ENCODE measurements at places on chromosomes 1 and 21.

- peak; percentile 75 for DNase-seq
These were observed 142.9 kb upstream of the KRTAP19-8 start for GRCh38 chr21:31181082-31181750.

- peak; percentile 74 for DNase-seq
These were observed 14.8 kb upstream of the ZNF669 start for GRCh38 chr1:247118946-247119446.

DNA sequence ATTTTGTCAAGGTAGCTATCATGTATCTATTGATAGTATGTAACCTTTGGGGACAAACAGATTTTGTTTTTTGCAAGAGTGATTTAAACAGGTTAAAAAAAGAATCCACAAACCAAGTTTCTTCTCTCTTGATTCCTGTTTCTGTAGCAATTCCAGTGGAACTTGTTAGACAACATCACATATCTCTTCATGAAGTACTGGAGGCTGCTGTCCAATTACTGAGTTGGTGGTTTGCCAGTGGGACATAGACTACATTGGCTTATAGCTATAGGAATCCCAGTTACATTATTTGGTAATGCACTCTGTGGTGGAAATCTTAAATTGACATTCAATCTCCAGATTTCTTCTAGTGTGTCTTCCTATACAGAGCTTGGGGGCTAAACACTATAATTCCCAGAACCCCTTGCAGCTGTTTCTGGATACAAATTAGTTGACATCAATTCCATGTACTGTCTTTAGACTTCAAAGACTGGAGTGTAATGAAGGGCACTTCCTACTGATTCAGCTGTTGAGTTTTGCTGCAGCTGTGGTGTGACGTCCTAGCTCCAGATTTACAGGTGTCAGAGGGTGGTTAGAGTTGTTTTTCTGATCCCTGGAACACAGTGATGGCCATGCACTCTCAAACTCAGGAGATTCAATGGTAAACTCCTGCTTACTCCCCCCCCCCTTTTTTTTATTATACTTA is 29.4 kb upstream of the GCLM start:
- no peak for DNase-seq

GRCh38 chr1:167345386-167345733 is 124.7 kb downstream of the POU2F1 start:
- no peak for DNase-seq

DNA sequence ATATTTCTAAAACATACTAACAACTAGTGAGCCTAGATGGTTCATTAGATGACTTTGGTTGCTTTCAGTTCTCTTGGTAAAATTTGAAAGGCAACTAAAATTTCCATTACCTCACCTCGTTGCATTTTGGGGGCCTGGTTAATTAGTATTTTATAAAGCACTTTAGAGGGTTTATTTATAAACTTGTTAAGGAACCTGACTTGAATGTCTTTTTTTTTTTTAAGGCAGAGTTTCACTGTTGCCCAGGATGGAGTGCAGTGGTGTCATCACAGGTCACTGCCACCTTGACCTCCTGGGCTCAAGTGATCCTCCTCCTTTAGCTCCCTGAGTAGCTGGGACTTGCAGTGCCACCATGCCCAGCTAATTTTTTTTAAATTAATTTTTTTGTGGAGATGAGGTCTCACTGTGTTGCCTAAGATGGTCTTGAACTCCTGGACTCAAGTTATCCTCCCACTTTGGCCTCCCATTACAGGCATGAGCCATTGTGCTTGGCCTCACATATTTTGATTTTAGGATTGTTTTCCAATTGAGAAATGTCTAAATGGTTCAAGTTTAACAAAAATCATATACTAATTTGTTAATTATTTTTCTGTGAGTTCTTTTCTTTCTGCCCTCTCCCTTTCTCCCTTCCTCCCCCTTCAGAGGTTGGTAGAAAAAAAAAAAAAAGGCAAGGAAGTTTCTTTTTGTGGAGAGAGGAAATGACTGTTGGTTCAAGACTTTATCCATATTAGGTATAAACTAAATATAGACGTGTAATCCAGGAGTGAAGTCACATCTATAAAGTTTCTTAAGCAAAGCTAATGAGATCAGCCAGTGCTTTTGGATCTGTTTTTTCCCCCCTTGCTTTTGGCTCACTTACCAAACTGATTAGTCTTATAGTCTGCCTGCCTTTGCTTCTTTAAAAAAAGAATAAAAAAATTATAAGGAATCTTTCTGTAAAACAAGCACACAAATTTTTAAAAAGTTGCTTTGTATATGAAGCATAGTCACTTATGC is 24.7 kb downstream of the CLIC4 start:
- DNase-seq = no peak

DNA sequence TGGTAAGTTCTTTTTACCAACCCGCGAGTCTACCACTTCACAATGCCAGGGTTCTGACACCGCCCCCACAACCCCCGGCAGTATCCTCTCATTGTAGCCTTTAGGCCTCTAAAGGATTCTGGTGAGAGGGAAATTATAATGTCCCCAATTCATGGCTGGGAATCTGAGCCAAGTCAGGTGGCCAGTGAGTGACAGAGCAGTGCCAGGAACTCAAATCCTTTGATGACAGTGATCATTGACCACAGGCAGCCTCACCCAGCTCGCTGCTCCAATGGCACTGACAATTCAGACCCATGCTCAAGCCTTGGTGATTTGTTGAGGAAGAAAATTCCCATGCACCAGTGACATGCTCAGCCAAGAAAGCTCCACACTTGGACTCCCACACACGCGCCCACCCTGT is 63.4 kb upstream of the CSF1 start:
- DNase-seq = no peak

DNA sequence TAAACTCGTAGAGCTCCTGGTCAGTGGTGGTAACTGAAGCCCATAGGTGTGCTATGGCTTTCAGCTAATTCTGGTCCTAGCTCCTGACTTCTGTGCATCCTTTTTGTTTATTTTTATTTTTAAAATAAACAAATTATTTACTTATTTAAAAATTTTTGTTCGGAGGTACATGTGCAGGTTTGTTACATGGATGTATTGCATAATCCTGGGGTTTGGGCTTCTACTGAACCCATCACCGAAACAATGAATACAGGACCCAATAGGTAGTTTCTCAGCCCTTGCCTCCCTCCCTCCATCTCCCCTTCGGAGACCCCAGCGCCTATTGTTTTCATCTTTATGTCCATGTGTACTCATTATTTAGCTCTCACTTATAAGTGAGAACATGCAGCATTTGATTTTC is 143.8 kb downstream of the URB2 start:
- DNase-seq = no peak

- DNase-seq = no peak
These were observed 10.5 kb downstream of the FAAH start for GRCh38 chr1:46404482-46405196.

DNA sequence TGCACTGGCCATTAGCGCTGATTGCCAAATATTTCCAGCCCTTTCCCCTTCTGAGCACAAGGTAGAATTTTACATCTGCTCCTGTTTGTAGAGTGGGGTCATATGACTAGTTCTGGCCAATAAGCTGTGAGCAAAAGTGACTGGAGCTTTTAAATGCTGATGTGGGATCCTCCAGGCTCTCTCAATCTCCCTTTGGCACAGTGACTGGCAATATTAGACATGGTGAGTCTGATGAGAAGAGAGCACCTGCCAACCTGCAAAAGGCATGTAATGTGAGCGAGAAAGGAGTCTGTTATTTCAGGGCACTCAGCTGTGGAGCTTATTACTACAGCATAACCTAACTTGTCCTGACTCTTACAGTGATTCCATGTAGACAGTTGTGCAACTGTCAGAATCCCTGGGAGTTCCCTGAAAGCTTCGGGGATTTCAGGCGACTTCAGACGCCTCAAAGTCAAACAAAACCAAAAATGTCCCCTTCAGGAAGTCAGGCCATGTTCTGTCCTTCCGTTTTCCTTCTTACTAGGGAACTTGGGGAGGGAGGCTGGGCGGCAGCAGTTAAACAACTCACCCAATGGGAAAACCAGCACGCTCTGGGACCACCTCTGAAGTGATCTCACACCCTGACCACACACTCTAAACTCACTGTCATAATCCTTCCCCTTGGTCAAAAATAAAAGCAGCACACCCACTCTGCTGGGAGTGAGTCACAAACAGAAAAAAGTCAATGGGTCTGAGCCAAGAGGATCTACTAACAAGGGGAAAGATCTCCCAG is 3.6 kb upstream of the RASSF5 start:
- DNase-seq = peak; percentile 72

DNA sequence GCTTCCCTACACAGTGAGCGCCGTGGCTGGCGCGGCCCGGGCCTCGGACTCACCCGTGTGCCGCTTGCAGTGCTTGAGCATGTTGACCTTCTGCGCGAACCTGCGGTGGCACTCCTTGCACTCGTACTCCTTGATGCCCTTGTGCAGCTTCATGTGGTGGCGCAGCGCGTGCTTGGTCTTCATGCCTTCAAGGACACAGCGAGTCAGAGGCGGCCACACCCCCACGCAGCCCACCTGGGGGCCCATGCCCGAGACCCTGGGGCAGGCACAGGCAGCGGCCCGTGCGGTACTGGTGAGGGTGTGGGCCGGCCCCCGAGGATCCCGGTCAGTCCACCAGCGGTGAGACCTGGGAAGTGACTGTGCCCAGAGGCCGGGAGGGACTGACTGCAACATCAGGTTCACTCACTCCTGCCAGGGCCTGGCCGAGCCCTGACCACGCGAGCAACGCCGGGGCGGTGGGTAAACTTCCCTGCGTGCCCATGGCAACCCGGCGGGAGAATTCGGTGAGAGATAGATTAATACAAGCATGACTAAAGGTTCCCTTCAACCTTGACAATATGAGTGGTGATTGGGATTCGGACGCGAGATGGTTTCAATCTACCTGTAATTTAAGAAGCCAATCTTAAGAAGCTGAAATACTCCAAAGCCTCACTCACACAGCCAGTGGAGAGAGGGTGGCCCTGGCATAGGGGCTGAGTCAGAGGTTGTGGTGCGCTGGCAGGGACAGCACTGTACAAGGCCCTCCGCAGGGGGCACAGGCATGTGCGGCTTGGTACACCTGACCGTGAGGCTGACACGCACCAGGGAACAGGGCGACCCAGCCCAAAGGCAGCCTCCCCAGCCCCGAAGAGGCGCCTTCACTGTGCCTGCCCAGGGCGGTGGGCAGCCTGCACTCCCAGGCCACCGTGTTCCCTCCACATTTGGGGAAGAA is 49.1 kb upstream of the RIPK4 start:
- no peak for DNase-seq

DNA sequence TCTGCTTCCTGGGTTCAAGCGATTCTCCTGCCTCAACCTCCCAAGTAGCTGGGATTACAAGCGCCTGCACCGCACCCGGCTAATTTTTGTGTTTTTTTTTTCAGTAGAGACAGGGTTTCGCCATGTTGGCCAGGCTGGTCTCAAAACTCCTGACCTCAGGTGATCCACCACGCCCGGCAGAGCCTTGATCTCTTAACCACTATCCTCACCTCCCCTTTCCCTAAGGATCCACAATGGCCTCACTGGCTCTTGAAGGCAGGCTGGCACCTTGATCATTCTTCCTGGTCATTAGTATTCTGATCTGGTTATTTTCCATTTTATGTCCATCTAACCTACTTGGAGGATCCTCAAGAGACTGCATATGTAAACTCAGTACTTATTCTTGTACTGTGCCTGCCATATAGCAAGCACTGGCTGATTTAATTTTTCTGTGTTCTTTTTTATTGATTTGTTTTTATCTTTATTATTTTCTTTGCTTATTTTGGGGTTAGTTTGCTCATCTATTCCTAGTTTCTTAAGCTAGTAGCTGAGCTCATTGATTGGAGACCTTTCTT is 6.3 kb downstream of the RCC1 start:
- DNase-seq = peak; percentile 63

GRCh38 chr21:27759091-27759659 is 792.3 kb upstream of the ADAMTS5 start:
- no peak for DNase-seq

- peak; percentile 31 for DNase-seq
These were observed 8.4 kb downstream of the LRRC3 start for GRCh38 chr21:44463724-44464123.

GRCh38 chr1:182410620-182411273 is 10.3 kb upstream of the TEDDM1 start:
- DNase-seq = no peak

GRCh38 chr1:114712977-114713376 is 3.6 kb downstream of the NRAS start:
- DNase-seq = no peak

DNA sequence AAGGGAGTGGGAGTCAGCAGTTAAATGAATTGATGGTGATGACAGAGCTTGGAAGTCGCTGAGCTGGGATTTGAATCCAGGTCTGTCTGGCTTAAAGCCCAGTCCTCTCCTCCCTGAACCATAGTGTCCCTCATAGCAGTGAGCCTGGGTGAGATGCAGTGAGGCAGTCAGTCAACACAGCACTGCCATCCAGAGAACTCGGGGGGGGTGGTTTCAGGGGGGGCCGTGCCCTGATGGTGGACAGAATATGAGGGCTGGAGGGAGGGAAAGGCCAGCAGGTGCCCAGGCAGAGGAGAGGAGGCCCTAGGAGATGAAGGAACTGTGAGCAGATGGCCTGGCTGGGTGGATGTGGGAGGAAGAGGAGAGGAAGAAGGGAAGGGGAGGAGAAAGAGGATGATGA is 405.6 kb downstream of the PTPRU start:
- no peak for DNase-seq

- peak; percentile 70 for DNase-seq
These were observed 17.2 kb downstream of the HENMT1 start for GRCh38 chr1:108643492-108644335.

DNA sequence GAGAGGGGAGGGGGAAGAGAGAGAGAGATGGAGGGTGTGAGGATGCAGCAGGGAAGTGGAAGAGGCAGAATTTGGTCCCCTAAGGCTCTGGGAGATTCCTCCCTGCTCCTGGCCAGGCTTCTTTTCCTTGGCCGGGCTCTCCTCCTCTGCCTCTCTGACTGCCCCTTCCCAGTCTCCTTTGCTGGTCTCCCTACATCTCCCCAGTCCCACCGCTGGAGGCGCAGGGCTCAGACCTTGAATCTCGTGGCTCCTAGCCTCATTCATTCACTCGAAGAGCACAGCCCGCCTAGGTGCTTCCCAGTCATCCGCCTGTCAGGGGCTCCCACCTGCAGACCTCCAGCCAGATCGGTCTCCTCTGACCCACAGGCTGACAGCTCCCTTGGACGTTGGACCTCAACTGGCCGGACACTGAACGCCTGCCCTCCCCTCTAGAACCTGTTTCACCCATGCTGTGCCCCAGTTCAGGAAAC is 76.5 kb downstream of the VWA5B1 start:
- no peak for DNase-seq

- no peak for DNase-seq
These were observed 31.0 kb upstream of the MAN1A2 start for GRCh38 chr1:117336088-117336817.

GRCh38 chr1:209353053-209353452 is 230.5 kb upstream of the CAMK1G start:
- no peak for DNase-seq

DNA sequence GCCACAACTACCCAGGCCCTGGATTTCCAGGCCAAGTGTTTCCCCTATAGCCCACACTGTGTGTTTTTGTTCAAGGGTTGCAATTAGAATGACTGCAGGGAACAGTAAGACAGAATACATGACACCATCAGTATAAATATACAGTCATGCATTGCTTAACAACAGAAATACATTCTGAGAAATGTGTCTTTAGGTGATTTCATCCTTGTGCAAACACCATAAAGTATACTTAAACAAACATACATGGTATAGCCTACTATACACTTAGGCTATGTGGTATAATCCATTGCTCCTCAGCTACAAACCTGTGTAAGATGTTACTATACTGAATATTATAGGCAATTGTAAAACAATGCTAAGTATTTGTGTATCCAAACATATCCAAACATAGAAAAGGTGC is 7.5 kb upstream of the SLC44A5 start:
- DNase-seq = no peak
